Ovary (tissue), 10 donors: ENCODE measurements at places on chromosomes 2 and 18. TPM values are rescaled to one million over a fixed set of nuclear protein-coding genes. Genes with fewer than 3 reads are reported as not detected.

DNA sequence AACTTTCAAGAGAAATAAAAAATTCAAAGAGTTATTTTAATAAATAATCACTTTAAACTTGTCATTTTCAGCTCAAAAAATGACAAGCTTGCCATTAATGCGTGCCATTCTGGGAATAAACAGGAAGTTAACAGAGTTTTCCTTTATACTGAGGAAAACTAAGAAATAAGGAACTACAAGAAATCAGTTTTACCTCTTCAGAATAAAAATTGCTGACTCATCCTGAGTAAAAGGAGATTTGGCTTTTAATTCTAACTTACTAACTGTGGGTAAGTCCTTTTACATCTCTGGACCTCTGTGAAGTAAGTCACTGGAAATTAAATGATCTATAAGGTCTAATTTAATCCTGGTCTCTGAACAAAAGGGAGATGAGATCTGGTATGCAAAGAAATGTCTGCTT, 16.1 kb downstream of the CEBPZ start:
- no peak for DNase-seq

DNA sequence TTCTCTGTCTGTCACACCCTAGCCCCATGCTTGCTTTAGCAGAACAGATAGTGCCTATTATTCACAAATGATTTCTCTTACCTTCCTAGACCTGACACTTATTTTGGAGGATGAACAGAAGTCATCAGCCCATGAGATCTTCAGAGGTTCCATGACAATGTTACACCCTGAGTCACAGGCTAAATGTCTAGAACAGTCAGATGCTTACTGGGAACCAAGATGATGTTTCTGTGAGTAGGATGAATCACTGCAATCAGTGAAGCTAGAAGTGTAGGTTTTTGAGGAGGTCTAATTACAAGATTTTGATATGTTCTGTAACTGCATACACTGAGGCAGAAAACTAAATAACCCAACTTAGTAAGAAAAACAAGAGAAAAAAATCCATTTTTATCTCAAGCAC, 123.0 kb upstream of the THUMPD2 start:
- DNase-seq: no peak

- peak; percentile 67 for DNase-seq
Observed at GRCh38 chr2:234496835-234497593, at the start of gene ARL4C. TSS of gene ARL4C (minus strand) at chr2:234497081. CDS start at chr2:234496586, 495 bp downstream.

- no peak for DNase-seq
Observed at GRCh38 chr2:233418052-233418760, 63.9 kb downstream of the DGKD start.

DNA sequence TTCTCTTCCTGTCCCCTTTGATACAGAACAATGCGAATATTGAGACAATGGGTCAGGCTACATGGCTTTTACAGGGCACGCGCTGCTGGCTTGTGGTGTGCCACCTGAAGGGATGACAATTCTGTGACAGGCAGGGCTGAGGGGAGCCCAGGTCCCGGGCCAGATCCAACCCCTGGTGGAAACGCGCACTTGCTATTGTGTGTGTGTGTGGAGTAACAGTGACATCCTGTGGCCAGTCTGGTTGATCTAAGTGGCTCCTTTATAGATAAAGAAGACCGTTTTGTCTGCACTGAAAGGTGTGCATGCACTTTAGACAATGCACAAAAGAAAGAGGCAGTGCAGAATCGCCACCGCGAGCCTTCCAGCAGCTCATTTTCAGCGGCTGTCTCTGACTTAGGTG, 273.6 kb downstream of the HRH4 start:
- no peak for DNase-seq

DNA sequence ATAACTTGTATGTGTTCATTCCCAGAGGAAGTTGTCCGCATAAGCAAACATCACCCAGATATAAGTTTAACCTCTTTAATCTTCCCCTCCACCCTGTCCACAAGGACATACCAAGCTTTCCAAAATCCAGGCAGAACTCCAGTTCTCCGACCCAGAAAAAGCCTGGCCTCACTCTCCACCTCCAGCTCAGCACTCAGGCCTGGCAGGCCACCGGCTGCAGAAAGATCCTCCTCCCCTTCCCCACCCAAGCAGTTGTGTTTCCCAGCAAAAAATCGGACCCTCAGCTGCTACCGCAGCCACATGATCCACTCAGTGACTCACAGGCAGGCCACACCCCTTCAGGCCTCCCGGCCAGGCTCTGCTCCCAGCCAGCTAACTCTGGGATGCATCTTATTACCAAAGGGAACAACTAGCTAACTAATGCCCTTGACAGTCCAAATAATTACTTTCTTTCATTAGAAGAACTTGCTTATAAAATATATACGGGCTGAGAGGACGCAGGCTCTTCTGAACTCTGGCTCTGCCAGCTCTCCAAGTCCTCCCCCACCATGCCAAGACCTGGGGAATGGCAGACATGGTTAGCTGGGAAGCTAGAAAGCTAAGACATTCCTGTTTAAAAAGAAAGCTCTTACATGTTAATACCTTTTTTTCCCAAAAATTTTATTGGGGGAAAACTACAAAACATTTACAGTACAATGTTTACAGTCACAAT, 4.5 kb downstream of the ZFP36L2 start:
- peak; percentile 93 for DNase-seq

SAG gene
- not detected for polyA plus RNA-seq

G6PC2 gene
- polyA plus RNA-seq: not detected

TAF1B gene
- polyA plus RNA-seq: 10.1 TPM

UBE2F gene
- 48.4 TPM for polyA plus RNA-seq
